ENCODE measurements at places on chromosomes 5 and 9.

DNA sequence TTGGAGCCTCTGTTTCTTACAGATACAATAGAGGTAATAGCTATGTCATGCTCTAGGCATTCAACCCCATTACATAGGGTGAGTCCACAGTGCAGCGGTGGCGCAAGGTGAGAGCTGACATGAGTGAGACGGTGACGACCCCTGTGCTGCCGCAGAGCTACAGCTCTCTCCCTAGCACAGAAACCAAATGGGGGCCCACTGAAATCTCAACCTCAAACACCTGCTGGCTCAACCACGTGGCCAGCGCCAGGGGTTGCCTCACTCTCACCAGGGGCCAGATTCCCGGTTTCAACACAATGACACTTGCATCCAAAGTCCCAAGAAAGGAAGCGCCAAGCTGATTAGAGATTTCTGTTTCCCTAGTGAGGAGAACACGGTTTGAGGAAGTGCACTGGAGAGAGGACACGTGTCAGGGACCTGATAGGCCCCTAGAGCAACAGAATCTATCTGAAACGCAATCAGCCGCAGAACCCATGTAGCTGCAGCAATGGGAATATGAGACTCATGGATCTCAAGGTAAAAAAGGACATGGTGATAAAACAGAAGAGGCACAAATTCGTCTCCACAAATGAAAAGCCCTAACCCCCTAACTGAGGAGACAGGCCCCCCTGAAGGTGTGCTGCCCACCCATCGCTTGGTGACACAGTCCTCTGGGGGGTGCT lies 114.3 kb downstream of the CRB2 start:
- no peak for DNase-seq

DNA sequence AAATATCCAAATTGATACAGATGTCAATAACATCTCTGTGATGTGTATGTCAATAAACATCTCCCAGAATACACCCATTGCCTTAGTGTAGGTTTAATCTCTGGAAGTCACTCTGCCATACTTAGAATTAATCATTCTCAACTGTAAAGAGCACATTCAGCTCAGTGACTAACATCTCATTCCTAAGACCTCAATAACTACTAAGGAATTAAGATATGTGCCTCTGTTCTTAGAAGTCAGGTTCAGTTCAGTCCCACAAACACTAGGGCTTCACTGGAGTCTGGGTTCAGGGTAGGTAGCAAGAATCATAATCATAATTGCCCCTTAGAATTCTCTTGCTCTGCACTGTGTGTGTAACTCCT lies 31.7 kb downstream of the UGCG start:
- no peak for DNase-seq

DNA sequence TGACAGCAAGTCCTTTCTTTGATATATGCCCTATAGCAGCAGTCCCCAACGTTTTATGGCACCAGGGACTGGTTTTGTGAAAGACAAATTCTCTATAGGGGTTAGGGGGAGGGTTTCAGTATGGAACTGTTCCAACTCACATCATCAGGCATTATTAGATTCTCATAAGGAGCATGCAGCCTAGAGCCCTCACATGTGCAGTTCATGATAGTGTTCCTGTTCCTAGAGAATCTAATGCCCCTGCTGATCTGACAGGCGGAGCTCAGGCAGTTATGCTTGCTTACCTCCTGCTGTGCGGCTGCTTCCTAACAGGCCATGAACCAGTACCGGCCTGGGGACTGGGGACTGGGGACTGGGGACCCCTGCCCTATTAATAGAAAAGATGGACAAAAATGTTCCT lies 2.7 kb upstream of the RAPGEF6 start:
- DNase-seq, result no peak

DNA sequence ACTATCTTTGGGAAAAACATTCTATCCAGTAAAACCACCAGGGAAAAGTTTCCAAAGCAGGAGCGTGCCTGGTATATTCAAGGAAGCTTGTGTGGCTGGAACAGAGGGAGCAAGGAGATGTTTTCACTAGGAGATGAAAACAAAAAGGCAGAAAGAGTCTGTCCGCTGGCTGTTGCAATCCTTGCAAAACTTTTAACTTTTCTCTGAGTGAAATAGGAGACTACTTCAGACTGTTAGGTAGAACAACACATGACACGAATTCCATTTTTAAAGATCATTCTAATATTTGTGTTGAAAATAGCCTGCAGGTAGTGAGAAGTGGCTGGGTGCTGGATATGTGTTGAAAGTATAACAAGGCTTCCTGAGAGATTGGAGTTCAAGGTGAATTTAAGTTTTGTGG lies 69.5 kb downstream of the PRR16 start:
- no peak for DNase-seq

GRCh38 chr5:65117525-65117924 lies 348.8 kb downstream of the CWC27 start:
- DNase-seq, result no peak

DNA sequence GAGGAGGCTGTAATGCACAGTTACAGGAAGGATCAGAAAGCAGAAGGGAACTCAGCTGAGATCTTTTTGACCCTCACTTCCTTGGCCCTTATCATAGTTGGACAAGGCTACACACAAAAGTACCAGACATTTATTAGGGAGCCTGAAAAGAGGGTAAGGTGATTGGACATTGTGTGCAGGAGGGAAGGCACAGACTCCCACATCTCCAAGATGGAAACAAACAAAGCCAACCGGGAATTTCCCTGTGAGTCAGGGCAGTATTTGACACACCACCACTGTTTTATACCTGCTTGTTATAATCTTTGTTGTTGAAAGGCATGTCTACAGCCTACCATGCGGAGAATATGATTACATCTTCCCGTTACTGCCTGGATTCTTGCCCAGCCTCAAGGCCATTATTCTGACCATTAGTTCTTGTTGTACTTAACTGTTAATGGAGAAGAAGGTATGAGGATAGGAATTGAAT lies 3.0 kb upstream of the CCNG1 start:
- no peak for DNase-seq

- no peak for DNase-seq
Observed at GRCh38 chr5:163832155-163832554, 326.7 kb downstream of the MAT2B start.

GRCh38 chr5:141915881-141916336 lies 7.8 kb upstream of the DELE1 start:
- no peak for DNase-seq

DNA sequence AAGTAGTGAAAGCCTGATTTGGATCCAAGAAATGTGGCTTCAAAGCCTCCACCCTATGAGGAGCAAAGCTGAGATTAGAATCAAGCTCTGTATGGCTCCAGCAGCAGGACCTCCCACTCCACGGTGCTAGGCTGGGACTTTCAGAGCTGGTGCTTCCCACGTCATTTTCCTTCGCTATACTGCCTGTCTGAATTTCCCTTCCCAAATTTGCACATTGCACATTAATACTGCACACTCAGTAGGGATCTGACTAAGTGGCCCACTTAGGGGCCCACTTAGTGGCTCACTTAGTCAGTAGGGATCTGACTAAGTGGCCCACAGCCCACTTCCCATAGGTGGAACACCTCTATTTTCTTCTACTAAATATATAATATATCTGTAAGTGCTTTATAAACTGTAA lies 14.1 kb upstream of the SPDL1 start:
- DNase-seq, result no peak

DNA sequence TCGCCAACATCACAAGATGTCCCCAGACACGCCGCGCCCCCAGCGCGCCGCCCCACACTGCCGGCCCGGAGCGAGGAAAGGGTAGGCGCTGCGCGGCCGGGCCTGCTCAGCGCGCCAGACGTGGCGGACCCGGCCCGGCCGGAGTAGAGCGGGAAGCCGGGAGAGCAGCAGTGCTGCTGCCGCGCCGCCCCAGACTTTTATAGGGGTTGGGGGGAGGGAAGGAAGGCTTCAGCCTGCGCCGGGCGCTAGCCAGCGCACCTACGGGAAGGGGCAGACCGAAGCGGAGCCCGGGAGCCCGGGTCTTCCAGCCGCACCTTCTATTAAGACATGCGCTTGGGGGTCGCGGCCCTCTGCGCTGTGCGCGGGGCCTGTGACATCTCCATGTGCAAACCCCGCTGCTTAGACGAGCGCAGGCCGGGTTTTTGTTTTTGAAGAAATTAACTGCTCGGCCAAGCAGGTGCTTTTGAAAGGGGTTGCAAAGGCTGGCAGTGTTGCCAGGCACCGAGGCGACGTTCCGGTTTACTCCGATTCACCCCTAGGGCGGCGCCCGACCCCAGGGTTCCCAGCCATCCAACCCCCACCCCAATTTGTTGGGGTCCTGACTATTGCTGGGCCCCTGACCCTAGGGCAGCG lies 353 bp upstream of the PAX5 start:
- no peak for DNase-seq

- no peak for DNase-seq
Observed at GRCh38 chr5:67133776-67134175, 62.8 kb downstream of the CD180 start.

DNA sequence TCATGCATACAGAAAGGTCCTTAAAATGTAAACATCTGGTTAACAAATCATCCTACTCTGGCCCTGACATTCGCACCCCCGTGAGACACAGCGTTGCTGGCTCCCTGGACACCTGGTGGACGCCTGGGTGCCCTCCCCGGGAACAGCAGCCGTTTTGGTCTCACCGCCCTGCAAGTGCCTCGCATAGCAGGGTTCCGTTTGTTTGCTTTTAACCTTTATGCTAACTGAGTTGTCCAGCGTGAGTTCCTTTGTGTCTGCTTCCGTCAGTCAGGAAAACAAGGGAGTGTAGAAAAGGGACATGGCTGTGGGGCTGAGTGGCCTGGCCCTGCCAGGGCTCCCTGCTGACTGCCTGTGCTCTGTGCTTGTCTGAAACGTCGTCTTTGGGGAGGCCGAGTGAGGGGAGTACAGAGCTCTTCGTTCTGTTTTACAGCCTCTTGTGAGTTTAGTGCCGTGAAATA lies 91.8 kb upstream of the CACNA1B start:
- no peak for DNase-seq

DNA sequence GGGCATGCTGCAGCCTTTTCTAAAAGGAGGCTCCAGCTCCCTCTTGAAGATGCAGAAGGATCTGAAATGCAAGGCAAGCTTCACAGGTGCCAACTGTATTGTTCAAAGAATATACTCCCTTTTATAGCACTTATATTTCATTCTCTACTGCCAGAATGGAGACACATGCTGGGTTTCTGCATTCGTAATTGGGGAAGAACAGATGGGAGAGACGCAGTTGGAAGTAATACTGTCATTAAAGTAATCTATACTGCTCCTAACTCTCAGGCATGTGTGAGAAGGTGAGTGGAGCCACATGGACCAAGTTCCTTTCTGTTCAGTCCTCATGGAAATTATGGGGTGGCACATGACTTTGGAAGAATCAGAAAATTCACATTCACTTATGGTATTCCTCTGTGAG lies 226.4 kb downstream of the TRIM32 start:
- no peak for DNase-seq

GRCh38 chr9:131333771-131334628 lies 44.5 kb downstream of the PLPP7 start:
- DNase-seq, result no peak

GRCh38 chr5:8813180-8813579 lies 732.7 kb downstream of the SEMA5A start:
- DNase-seq, result no peak

DNA sequence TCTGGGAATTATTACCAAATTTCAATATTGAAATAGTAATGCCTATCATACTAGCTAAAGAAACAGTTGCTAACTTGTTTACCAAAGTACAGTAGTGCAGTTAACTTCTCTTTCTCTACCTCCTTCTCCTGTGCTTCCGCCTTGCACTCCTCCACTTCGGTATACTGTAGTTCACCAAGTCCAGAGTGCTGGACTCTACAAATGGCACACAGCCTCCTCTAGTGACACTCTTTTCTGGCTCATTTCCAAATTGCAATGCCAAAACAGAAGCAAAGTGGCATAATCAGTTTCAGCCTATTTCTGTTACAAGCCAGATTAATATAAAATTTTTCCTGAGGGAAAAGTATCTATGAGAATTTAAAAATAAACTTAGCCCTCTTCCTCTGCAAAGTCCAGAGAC lies 86.0 kb upstream of the RASGRF2 start:
- DNase-seq, result no peak

- DNase-seq, result no peak
Observed at GRCh38 chr9:132837501-132838286, 40.4 kb downstream of the AK8 start.

DNA sequence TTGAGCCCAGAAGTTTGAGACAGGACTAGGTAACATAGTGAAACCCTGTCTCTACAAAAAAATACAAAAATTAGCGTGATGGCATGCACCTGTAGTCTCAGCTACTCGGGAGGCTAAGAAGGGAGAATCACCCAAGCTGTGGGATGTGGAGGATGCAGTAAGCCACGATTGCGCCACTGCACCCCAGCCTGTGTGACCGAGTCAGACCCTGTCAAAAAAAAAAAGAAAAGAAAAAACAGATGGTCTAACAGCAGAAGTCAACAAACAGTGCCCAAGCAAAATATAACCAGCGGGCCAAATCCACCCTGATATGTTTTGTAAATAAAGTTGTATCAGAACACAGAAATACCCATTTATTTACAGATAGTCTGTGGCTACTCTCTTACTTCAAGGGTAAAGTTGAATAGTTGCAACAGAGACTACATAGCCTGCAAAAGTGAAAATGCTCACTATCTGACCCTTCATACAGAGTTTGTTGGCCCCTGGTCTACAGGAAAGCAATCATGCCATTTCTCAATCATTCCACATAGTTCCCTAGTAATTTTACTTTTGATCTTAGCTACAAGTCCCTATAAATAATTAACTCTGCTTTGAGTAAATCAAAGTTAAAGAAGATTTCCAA lies 383.7 kb downstream of the TLE1 start:
- no peak for DNase-seq

- no peak for DNase-seq
Observed at GRCh38 chr5:103034662-103035392, 85.1 kb downstream of the GIN1 start.

DNA sequence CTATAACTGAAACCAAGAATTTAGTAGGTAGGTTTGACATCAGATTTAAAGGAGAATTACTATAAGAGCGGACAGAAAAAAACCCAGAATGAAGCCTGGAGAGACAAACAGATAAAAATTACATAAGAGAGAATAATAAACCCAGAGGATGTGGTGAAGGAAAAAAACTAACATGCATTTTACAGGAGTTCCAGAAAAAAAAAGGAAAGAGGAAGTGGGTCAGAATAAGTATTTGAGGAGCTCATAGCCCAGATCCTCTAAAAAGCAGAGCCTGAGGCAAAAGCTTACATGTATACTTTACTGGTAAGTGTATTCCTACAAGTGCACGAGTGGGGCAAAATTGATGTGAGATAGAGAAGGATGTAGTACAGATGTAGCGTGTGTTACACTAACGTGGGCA lies 43.1 kb upstream of the NAA35 start:
- no peak for DNase-seq

GRCh38 chr9:125908136-125908535 lies 161.0 kb downstream of the PBX3 start:
- DNase-seq, result no peak

DNA sequence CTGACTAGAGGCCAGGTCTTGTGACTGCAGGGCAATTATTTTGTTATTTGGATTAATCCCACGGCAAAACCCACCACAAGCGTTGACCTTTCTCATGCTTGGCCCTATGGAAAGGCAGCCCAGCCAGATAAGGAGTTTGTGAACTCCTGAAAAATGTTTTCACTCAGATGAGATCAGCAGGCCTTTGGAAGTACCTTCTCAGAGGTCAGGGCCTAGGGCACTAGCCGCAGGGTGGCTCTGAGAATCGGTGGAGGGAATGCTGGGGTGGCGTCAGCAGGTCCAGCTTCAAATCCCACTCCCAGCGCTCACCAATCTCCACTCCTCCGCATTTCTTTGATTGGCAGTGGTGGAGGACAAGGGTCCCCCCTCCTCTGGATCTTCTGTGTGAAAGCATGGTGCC lies 194.4 kb downstream of the GADD45G start:
- no peak for DNase-seq

- no peak for DNase-seq
Observed at GRCh38 chr5:176862330-176862995, 36.7 kb downstream of the HK3 start.

Measured in stimulated activated CD4-positive, alpha-beta T cell treated with anti-CD3 and anti-CD28 coated beads, Interleukin-1b, Interleukin-23, amount 100 ng/mL, for 4 hours (primary cell).